ENCODE measurements at places on chromosomes 7 and 10.

DNA sequence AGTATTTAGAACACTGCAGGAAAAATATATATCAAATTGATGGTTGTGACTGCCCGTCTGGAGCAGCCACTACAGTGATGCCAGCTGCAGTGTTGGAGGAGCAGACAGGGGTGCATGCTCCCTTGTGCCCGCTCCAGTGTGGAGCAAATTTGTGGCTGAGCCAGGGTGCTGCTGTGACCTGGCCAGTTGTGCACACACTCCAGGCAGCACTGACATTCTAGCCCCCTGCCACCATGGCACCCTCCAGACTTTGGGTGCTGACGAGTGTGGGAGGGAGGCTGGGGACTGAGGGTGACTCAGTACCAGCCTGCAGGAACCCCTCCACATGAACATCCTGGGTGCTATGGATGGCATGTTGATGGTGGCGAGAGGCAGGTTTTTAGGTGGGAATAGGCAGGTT is 160.0 kb upstream of the PCDH15 start:
- no peak for DNase-seq

GRCh38 chr10:43068471-43069210 is 8.2 kb upstream of the RET start:
- no peak for DNase-seq

- DNase-seq: no peak
Observed at GRCh38 chr10:109961174-109962001, 38.1 kb upstream of the XPNPEP1 start.

DNA sequence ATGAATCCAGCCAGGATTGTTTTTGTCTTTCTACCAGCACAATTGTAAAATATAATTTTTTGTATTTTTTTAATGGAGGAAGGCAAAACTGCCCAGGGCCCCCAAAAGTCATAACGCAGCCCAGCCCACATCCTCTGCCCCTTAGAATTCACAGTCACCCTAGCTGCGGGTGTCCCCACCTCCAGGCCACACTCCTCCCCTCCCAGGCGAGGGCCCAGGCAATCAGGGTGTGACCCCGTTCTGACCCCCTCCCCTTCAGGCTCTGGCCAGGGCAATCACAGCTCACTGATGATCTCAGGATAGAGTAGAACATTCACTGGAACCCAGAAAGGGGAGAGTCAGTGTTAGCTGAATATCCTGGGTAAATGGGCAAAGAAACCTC is 92.0 kb upstream of the MACROH2A2 start:
- DNase-seq: no peak

DNA sequence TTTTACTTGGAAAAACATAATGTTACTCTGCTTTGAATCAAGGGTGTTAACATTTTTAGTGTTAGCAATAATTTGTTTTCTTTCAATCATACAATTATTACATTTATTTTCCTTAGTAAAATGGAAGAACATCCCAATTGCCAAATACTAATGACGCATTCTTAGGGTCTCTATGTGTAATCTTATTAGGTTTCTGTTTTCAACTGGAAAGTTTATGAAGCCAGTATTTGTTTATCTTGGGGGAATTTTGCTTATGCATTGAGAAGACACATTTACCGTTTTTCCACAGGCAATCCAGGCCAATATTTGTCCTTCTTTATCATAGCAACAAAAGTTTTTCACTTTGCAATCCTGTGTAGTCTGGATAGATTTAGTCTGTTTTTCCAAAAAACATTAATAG is 134.5 kb downstream of the CPED1 start:
- DNase-seq: no peak

DNA sequence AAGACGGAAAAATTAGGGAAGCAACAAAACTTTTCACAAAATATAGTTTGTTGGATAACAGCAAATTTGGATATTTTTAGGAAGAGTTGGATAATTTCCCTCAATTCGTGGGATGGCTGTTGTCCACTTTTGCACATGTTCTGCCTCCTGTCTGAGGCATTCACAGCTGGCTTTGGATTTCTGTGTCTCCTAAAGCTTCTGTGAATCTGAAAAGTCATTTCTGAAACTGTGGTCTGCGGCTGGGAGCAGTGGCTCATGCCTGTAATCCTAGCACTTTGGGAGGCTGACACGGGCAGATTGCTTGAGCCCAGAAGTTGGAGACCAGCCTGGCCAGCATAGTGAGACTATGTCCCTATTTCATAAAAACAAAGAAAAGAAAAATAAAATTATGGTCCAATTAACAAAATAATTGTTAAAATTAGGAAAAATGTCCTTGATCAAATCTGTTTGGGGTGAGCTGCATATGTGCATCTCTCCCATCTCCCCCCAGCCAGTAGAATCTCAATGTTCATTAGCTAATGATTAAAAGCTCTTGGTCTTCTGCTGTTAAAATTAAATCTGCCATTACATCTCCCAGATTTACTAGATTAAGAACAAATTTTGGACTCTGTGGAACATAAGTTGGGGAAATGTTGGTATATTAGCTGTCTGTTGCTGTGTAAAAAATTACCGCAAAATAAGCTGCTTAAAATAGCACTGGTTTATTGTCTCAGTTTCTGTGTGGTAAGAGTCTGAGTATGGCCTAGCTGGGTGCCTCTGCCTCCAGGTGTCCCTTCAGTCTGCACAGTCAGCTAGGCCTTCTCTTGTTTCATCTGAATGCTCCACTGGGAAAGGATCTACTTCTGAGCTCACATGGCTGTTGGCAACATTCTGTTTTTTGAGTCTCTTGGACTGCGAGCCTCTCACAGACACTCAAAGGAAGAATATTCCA is 332.0 kb upstream of the FZD1 start:
- no peak for DNase-seq

- DNase-seq: no peak
Observed at GRCh38 chr10:67385089-67385488, 310.9 kb downstream of the CTNNA3 start.

Measured in activated naive CD4-positive, alpha-beta T cell treated with anti-CD3 and anti-CD28 coated beads, Interleukin-2, amount 10 ng/mL, durations not matched to agents 7 days and 5 days (primary cell).